ENCODE measurements at places on chromosomes 12 and 14.

GRCh38 chr12:99393763-99394162 is 253.8 kb upstream of the GARIN6 start:
- no peak for DNase-seq

- DNase-seq = no peak
These were observed 91.1 kb downstream of the MYF5 start for GRCh38 chr12:80807640-80808288.

DNA sequence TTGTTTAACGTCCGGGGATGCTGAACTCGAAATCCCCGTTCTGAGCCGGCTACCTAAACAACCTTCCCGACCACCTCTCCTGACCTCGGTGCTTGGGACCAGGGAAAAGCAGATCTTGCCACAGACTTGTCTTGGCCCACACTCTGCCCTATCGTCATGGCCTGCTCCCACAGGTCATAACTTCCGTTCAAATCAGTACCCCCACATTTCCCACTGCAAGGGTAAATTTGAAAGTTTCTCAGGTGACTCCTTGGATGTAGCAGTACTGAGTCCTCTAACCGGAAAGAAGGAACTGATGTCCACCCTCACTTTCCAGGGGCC is 612 bp upstream of the RBM23 start:
- DNase-seq = no peak

DNA sequence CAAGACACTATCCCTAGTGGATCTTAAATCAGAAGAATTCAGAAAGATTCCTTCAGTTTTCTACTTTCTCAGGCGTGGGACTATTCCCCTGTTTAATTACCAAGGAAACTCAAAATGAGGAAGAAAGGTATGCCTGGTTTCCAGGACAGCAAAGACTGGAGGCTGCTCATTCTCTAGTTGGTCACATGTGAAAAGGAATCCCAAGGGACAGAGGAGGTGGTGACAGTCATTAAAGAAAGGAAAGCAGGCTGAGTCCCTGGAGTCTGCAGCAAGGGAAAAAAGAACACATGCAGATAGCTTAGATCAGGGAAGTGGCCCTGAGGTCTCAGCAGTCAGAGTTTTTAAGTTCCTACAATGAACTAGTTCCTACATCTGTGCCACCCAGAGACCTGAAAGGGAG is 165.4 kb upstream of the CCDC198 start:
- DNase-seq = no peak

DNA sequence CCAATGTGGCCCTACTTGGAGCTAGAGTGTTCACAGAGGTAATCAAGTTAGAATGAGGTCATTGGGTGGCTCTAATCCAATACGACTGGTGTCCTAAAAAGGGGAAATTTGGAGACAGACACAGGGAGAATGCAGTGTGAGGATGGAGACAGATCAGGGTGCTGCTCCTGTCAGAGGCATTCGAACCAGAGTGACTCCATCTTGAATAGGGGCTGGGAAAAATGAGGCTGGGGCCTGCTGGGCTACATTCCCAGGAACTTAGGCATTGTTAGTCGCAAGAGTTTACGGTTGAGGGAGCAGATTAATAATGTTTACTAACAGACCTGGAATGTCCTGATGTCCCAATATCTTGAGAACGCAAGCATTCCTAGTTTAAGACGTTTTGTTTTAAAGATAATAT is 20.2 kb downstream of the TNFAIP2 start:
- no peak for DNase-seq

DNA sequence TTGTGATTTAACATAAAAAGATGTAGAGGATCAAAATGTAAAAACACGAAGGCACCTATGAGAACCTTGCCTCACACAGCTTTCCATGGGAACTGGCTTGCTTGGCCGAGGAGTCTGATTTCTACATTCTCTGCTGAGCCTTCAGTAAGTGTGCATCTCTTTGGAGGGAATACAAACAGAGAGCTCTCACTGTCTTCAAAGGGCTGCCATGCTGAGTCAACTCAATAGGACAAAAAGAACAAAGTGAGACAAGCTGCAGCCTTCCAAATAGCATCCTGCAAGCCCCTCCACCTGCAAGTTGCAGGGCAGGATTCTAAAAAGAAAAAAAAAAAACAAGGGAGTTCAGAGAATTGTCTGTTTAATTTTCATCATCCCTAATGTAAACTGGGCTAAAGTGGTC is 411.9 kb downstream of the NELL2 start:
- no peak for DNase-seq

DNA sequence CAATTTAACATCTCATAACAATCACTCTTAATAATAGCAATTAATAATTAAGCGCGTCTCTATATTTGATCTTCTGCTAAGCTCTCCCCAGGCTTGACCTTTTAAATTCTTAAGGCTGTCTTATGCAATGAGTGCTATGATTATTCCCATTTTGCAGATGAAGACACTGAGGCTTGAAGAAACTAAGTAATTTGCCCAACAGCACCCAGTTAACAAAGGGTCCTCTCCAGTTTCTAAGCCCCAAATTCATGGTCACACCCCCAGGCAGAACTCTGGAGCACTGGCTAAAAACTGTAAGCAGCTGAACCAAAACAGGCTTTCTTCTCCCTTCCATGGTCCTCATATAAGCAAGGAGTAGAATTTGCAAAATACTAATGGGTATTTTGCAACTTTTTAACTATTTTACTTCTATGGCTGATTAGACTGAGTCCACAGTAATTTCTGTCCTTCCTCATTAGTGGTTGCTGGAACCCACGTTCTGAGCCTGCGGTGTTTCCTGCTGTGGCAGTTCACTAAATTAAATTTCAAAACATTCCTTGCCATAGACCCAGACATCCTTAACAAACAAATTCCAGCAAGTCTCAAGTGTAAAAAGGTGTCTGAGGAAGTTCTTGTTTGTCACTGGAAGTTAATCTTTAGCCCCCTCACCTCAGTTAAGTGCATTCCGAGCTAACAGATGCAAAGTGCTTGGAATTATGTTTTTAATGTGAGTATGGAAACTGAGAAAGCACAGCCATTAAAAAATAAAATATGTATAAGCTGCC is 76.5 kb downstream of the TMEM132D start:
- DNase-seq = no peak
